Foreskin keratinocyte (primary cell): ENCODE measurements at places on chromosomes 1 and 21. TPM values are rescaled to one million over a fixed set of nuclear protein-coding genes. Genes with fewer than 3 reads are reported as not detected.

The KRTAP7-1 gene
- total RNA-seq = not detected in 2 replicates

The SELENBP1 gene
- 1.6 and 2.6 TPM in 2 replicates for total RNA-seq

The KRTAP19-1 gene
- total RNA-seq = not detected in 2 replicates

The ARMH1 gene
- total RNA-seq = 0.18 TPM in 1 of 2 replicates, not detected in the other

The ANKRD65 gene
- total RNA-seq = 11.6 and 12.5 TPM in 2 replicates

The ITLN2 gene
- not detected in 2 replicates for total RNA-seq

The CLSTN1 gene
- total RNA-seq = 287 and 346 TPM in 2 replicates

The PRMT6 gene
- 17.0 and 18.4 TPM in 2 replicates for total RNA-seq

The NLRP3 gene
- total RNA-seq = 0.03 and 0.04 TPM in 2 replicates

The CAPN8 gene
- 0.68 and 1.1 TPM in 2 replicates for total RNA-seq

The RBP7 gene
- total RNA-seq = 3.6 and 6.7 TPM in 2 replicates

The CFAP74 gene
- 0.03 and 0.07 TPM in 2 replicates for total RNA-seq

The CFAP107 gene
- total RNA-seq = not detected in 2 replicates

The NES gene
- 0.04 and 0.14 TPM in 2 replicates for total RNA-seq

The PDPN gene
- total RNA-seq = 65.2 and 72.6 TPM in 2 replicates

The USP24 gene
- 42.4 and 45.3 TPM in 2 replicates for total RNA-seq

The KCNA3 gene
- not detected in 2 replicates for total RNA-seq

The LELP1 gene
- total RNA-seq = not detected in 2 replicates
